ENCODE measurements at places on chromosomes 13 and 19.

DNA sequence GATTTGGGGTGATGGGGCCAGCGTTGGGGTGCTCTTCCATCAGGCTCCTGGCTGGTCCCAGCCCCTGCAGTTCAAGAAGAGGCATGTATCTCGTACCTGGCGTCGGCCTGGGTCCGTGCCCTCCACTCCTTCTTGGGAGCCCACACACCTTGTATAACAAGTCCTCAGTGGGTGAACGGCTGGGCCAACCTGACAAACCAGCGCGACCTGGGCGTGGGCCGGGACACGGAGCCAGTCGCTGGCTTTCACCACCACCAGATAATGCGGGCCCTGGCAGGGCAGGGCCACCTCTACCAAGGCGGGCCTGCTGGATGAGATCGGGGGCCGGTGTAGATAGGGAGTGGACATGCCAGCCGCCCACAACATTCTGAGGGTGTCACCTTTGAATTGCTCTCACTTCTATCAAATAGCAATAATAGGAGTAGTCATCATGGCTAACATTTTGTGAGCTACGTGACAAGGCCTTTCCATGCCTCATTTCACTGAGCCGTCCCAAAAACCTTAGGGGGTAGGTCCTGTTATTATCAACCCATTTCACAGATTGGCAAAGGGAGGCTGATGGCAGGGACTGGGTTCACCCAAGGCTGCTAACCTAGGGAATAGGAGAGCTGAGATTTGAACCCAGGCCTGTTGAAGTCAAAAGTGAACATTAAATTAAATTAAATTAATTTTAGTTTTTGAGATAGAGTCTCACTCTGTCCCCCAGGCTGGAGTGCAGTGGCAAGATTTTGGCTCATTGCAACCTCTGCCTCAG, 3.5 kb downstream of the CYP4F22 start:
- DNase-seq = no peak

DNA sequence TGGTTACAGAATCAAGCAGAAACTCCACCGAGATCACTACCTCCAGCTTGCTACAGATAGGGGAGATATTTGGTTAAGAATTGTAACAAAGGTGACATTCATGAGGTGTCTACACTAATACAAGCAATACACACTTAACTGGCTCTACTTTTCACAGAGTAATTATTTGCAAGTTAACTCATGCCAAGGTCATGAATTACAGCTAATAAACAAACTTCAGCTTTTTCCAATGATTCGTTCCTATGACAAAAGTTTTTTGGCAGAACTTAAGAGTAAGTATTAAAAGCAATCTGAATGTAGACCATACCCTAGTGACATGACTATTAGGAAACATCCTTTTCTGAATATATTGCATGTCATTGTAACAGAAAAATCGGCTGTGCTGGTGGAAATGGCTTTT, 72.1 kb downstream of the LHFPL6 start:
- no peak for DNase-seq

- DNase-seq = no peak
These were observed 1262.4 kb upstream of the PCDH20 start for GRCh38 chr13:62678039-62678438.

GRCh38 chr19:29010276-29010675, 202.7 kb downstream of the UQCRFS1 start:
- DNase-seq = no peak

DNA sequence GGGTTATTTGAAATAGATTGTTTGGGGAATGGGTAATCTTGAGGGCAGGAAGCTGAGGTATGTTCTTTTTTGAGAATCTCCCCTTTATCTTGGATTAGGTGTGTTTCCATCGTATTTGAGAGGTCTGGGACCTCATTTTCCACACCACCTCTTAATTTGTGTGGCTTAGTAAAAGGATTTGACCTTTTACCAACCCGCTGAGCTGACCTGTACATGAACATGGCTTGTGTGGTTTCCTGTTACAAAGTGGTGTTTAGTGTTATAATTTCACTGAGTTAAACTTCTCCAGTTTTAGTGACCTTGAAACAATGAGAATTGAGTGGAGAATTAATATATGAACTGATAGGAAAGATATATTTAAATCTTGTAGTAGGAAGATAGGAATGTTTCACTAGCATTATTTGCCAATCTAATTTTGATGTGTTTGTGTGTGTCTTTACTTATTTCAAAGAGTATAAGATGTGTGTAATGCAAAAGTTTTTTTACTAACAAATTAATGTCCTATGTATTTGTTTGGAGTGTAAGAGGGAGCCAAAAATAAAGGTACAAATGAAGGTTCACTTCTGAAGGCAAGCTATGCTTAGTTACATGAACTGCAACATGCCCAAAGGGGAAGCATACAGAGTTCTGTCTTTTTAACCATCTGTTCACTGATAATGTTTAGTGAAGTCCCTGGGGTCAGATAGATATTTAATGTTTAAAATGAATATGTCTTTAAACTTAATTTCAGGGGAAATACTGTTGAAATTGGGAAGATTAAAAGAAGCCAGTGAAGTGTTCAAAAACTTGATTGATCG, 17.1 kb downstream of the NAA16 start:
- DNase-seq = no peak

DNA sequence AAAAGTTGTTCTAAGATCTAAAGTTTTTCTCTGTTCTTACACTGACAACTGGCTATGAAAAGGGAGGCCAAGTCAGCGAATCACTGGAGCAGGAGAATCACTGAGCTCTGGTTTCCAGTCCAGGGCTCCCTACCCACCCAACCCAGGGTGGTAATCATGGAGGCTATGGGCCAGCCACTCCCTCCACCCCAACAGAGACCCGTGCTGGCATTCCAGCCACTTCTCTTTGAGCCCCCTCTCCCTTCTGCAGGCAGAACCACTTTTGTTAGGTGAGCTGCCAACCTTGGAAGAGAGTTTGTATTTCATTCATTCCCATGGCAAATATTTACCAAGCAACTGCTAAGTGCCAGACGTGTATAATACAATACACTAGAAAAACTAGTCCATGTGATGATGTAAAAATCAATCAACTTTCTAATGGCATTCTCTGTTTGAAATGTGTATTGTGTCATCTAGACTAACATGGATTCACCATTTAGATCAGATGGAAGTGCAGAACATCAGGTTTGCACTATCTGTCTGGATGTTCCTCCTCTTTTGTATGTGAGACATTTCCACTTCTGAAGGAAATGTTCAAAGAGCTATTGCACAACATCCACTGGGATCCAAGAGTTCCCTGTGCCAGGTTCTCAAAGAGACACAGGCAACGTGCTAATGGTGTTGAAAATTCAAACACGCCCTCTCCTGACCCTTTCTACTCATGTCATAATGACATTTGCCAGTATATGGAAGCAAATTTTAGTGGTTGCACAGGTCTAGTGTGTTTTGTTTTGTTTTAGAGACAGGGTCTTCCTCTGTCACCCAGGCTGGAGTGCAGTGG, 5.3 kb downstream of the MLNR start:
- peak; percentile 92 for DNase-seq

DNA sequence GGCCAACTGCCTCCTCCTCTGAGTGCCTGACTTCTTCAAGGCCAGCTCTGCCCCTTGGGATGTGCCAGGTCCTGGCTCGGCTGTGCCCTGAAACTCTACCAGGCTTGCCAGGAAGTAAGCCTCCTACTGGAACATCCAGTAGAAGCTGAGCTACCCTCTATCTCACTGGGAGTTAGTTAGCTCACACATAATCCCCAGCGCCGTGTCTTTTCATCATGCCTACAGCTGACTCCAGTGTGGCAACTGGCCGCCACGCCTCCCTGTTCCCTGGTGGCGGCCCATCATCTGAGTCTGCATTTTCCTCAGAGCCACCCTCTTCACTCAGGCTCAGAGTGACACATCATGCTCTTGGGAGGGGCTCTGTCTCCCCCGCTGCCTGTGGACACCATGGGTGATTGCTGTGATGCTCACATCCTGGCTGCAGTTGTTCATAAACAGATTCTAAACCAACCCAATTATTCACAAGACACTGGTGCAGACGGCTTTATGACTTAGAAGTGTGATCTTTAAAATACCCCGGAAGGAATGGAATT, 131.9 kb upstream of the IRS2 start:
- no peak for DNase-seq

- DNase-seq = no peak
These were observed 128.7 kb downstream of the UQCRFS1 start for GRCh38 chr19:29084266-29084665.

- DNase-seq = no peak
These were observed 216.9 kb downstream of the DNAJC15 start for GRCh38 chr13:43240278-43240677.

DNA sequence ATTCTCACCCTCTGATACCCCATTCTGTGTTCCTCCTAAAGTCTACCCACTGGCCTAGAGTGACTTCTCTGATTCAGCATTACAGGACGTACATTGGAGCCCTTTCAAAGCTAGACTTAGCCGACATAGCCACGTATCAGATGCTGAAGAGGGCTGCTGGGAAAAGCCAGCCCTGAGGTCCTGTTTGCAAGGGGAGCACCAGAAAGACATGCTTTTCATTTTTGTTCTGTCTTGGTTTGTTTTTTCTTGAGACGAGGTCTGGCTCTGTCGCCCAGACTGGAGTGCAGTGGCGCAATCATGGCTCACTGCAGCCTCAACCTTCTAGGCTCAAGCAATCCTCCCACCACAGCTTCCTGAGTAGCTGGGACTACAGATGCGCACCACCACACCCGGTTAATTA, 6.3 kb upstream of the ZSWIM4 start:
- DNase-seq = peak; percentile 61

- DNase-seq = no peak
These were observed 6.5 kb downstream of the SYCE2 start for GRCh38 chr19:12912571-12912970.

DNA sequence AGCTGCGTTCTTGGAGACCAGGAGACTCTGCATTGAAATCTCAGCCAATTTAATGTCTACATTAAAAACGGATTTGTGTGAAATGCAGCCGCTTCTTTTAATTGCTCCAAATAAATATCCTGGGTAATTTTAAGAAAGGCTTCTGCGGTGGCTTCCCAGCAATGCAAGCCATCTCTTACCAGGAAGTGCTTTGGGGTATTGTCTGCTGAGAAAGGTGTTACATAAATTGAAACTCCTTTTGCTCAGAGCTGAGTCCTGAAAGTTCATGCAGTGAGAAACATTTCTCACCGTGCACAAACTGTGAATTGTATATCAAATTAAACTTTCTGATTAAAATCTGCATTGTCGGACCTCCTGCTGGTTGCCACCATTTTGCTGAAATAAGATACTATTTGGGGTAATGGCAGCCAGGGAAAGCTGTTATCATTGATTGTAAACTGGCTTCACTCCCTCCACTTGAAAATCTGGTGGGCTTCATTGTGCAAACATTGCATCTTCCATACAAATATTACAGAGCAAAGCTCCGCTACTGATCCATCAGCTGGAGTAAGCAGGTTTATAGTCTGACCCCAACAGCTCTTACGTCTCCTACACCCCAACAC, 59.5 kb downstream of the ZIC5 start:
- no peak for DNase-seq

DNA sequence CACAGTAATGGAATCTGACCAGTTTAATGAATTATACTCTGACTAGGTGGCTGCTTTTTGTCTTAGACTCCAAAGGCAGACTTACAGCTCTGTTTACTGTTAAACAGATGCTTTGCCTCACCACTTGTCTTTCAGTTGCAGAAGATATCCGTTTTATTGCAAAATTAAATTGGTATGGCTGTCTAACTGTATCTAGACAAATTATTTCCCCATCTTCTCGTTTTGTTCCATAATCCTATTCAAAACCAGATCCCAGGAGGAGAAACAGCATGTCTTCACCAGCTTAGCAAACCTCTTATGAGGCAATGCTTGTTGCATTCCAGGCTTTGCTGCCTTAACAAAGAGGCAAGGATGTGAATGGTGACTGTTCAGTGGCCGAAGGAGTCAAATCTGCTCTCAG, 215.6 kb downstream of the TDRD3 start:
- no peak for DNase-seq

DNA sequence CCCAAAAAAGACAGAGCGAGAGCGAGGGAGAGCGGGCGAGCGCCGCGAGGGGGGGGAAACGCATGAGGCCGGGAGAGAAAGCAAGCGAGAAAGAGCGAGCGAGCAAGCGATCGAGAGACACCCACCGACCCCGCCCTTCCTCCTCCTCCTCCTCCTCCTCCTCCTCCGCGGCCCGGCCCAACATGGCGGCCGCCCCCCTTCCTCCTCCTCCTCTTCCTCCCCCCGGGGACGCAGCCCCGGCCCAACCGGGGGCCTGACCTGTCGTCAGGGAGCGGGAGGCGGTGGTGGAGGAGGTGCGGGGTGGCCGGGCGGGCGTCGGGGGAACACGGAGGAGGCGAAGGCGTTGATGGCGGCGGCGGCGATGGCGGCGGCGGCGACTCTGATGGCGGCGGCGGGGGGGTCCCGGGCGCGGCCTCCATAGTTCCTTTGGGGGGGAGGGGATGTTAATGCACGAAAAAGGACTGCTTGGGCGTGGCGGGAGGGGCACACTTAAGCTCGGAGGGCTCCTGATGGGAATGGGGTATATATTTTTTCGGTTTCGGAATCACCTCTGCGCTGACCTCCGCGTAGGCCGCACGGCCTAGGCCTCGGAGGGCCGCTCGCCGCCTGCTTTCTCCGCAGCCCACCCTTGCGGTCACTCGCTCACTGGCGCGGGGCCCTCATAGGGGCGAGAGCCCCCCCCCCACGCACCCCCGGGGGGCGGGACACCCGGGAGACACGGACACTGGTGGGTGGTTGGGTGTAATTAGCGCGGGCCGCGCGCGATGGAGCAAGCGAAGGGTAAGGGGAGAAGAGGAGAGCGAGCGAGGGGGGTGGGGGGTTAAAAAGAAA, 1.2 kb downstream of the ZC3H4 start:
- peak; percentile 78 for DNase-seq

GRCh38 chr13:106047859-106048258, 487.6 kb downstream of the EFNB2 start:
- DNase-seq = no peak

DNA sequence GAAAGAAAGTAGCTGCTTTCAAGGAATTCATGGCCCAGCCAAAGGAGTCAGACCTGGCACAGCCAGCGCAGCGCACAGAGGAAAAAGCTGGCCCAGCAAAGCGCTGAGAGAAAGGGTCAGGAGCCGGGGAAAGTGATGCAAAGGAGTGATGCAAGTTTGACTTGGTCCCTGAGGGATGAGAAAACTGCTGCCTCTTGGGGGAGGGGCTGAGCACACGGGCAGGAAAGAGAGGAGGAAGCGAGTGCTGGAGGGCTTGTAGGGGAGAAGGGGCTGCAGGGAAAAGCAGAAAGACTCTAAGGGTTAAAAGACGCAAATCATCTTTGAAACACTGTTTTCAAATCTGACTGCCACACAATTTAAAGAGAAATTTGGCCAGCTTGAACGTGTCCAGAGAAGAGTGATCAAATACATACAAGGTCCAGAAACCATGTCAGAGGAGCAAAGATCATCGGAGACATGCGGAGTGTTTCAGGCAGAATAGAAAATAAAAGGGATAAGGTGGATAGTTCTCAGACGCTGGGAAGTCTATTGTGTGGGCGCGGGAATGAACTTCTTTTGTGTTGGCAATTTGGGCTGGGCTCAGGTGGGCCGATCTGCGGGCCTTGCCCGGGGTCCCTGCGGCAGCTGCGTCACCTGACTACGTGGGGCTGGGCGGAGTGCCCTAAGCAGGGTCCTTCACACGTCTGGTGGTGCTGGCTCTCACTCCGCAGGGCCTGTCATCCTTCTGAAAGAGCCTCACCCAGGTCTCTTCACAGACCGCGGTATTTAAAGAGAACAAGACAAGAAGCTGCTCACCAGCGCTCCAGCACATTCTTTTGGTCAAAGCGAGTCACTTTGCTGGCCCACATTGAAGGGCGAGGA, 18.1 kb downstream of the N4BP2L1 start:
- no peak for DNase-seq
